ENCODE measurements at places on chromosomes 2 and 18.

DNA sequence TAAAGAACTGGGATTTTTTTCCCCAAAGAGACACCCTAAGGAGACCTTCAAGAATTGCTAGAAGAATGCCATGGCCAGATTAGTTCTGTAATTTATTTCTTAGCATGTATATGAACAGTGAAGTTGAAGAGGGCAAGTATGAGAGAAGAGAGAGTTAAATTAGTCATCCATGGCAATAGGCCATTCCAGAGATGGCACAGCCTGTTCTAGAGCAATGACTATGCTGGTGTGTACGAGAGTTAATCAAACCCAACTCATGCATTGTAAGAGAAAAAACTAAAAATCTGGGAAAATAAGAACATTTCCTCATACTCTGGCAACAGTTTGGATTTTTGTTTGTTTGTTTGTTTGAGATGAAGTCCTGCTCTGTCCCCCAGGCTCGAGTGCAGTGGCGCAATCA, 112.1 kb upstream of the PIK3C3 start:
- no peak for DNase-seq

- no peak for DNase-seq
Measured at GRCh38 chr2:128303911-128304310, 14.8 kb downstream of the HS6ST1 start.

DNA sequence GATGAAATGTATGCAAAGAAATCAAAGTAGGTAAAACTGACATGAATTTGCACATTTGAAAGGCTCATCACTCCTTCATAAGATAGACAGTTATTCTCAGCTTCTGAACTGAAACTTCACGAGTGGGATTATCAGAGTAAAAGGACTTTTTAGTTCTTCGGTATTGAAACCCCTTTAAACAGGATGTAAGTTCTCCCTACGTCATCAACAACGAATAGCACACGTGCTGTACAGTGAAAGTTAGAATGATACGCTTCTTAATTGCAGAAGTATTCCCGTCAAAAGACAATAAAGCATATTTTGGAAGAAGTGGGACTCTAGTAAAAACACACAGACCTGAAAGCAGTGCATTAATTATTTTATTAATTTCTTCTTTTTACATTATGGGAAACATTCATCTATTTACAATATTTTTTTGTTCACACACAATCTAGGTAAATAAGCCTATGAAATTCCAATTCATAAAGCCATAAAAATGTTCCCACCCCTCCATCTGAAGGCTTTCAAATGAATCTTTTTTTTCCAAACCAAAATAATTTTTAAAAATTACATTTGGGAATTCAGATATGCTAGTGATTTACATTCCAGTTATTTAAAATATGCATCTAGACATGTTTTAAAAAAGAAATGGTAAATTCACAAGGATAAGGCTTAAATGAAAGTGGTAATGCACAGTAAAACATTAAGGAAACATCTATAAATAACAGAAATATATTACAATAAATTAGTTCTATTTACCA, 45.9 kb downstream of the TGIF1 start:
- DNase-seq: no peak

- no peak for DNase-seq
Measured at GRCh38 chr2:234254783-234255521, 204.4 kb downstream of the SPP2 start.

DNA sequence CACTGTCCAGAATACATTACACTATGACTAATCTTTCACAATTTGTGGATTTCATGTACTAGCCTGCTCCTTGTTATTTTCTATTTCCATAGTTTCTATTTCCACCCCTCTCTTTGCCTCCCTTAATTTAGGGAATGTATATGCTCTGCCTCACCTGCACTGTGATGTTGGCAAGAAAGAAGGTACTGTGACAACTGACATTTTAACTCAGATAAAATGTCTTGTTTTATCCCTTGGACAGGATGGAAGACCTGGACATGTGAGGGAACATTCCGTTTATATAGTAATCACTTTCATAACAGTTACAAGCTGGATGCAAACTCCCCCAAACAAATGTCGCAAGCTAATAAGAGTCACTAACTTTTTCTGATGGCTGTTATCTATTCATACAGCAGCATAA, 21.5 kb upstream of the DSG3 start:
- no peak for DNase-seq

GRCh38 chr18:76246590-76246989, 248.5 kb downstream of the ZNF516 start:
- no peak for DNase-seq

DNA sequence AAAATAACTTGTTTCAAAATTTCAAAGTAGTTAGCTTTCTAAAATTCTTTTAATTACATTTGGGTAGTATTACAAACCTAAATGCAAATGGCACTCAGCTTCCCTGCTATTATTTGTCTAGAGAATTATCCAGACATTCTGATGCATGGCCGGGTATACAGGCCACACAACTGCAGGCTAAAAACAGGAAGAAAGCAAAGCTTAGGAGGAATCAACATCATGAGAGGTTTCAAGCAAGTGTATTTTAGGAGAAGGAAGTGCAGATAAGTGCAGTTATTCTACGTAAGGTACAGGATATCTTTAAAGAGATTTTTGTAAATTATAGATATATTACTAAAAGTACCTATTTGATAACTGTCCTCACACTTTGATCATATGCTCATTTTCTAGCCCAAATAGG, 46.8 kb upstream of the RNU4ATAC start:
- no peak for DNase-seq

DNA sequence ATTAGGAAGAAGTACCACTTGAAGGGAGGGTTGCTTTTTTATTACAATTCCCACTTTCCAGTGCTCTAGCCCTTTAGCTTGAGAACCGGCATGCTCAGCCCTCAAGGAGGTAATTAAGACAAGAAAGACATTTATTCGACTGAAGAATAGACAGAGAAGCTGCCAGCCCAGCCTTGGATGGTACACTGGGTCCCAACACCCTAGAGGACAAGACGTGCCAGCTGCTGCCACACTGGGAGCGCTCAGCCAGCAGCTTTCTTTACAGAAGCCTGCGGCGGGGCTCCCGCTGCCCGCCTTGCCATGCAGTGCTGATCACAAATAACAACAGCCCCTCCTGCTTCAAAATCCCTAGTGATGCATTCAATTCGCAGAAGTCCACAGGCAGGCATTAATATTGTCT, 746.3 kb upstream of the RAB6C start:
- DNase-seq: no peak

GRCh38 chr2:232854082-232854481, 16.0 kb upstream of the SNORC start:
- no peak for DNase-seq
